Liver (tissue), 10 donors: ENCODE measurements at places on chromosomes 6 and 20.

- DNase-seq: no peak
Observed at GRCh38 chr6:85065831-85066230, 301.4 kb upstream of the TBX18 start.

DNA sequence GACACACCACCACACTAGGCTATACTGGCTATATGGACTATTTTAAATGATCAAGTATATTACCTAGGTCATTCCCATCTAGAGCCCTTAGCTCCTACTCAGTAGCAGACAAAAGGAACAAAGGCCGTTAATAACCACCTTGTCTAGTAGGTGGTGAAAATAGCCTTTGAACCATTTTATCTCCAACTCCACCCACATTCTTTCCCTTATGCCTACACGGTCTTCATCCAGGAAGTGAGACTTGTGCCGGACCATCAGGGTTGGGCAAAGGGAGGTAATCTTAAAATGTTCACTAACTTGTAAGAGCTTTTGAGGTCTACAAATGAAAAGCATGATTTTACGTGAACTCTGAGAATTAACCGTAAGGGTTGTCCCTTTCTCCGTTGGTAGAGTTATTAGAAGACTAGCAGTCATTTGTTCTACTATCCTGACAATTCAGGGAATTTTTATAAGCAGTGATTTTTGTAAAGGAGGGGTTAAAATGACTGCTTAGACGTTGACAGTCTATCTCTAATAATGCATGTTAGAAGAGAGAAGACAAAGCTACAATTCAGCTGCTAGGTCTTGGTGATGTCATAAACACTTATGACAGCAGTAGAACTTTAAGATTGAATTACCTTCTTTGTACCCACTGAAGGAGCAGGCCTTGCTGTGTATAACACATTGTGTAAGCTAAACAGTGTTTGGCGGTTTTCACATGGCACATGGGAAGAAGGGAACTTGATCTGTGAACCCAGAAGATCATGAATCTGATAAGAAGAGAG, 371.8 kb upstream of the JAG1 start:
- DNase-seq: no peak

DNA sequence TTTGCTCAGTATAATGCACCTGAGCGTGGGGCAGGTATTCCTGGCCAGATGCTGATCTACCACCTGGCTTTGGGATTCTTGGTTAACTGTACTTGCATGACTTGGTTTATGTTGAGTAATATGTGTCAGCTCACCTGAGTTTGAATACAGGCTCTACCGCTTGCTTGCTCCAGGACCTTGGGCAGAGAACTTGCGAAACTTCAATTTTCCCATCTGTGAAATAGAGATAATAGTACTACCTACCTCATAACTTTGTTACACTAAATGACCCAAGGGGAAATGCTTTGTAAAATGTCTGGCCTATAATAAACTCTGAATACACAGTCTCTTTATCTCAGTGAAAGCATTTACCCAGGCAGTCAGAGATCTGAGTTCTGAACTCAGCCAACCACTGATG, 51.8 kb downstream of the SCAND1 start:
- DNase-seq: no peak

- no peak for DNase-seq
Observed at GRCh38 chr20:46076806-46077205, 13.0 kb downstream of the NCOA5 start.

DNA sequence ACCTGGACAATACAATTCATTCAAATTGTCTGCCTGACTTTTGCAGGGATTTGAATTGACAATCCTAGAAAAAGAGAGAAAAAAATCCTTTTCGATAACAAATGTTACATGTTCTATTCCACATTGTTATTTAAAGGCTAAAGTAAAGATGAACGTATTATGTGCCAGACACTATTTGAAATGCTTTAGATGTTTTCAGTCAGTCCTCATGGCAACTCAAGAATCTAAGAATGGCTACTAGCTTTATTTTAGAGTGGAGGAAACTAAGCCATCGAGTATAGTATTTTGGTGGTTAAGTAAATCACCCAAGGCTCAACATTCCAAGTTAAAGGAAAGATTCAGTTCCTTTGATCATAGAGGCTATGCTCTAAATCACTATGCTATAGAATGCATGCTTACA, 558.6 kb upstream of the MAN1A1 start:
- no peak for DNase-seq

DNA sequence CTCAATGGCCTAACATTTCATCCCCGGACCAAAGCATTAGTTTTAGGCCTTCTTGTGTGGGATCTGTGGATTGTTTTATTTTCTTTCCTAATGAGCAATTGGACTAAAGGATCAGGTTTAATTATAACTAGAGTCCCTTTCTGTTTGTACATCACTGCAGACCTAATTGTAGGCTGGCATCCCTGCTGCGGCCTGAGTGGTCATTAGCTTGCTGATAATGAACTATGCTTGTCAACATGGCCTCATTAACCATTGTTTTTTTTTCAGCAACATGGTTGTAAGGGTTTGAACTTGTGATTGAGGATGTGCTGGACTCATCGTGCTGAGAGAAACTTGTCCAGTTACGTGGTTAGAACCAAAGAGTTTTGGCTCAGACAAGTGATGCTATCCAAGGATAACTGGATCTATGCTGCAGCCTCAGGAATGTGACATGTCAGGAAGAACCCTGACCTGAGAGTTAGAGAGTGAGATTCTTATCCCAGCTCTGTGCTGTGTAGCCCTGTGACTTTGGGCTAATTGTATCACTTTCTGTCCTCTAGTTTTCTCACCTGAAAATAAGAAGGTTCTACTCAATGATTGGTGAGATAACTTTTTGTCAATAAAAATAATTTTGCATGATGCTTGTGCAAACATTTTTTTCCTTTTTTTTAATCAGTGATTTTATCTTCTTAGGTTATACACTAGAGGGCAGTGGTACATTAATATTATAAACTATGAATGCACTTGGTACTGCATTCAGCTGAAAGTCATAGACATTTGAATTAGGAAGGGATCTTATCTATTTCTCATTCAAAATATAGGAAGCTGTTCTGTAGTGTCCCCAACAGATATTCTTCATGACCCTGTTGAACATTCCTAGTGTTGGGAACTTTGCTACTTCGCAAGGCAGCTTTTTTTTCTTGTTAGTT, 140.9 kb downstream of the RNF144B start:
- DNase-seq: no peak

- no peak for DNase-seq
Observed at GRCh38 chr6:75272145-75272840, 12.3 kb downstream of the TMEM30A start.

DNA sequence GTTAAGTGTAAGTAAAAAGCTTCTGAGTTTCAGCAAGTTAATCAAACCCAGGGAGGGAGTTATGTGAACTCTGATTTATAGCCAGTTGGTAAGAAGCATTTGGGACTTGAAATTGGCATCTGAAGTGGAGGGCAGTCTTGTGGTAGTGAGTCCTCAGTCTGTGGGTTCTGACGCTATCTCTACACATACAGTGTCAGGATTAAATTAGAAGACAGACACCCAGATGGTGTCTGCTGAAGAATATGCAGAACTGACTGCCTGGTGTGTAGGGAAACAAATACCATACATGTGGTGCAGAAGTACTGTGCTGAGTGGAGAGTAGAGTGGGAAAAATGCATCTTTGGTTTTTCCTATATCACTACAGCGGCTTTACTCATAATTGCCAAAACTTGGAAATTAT, 43.5 kb upstream of the PLN start:
- DNase-seq: no peak

- DNase-seq: peak; percentile 72
Observed at GRCh38 chr6:138692058-138692977, 81.3 kb upstream of the CCDC28A start.

GRCh38 chr6:105608711-105609374, 206.0 kb upstream of the PREP start:
- DNase-seq: no peak

DNA sequence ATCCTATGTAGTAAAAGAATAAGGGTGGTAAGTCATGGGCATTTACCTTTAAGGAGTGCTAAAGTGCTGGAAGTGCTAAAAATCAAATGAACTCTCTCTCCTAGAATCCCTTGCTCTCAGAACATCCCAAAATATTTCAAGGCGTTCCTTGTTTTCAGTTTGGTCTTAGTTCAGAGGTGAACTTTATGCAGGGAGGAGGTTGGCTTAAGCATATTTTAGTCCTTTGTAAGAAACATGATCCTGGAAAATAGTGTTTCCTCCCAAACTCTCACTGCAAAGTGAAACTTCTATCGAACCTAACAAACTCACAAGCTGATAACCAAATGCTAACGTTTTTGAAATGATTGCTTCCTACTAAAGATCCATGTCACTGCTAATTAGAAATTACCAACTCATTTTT, 231.4 kb downstream of the FOXC1 start:
- DNase-seq: no peak

DNA sequence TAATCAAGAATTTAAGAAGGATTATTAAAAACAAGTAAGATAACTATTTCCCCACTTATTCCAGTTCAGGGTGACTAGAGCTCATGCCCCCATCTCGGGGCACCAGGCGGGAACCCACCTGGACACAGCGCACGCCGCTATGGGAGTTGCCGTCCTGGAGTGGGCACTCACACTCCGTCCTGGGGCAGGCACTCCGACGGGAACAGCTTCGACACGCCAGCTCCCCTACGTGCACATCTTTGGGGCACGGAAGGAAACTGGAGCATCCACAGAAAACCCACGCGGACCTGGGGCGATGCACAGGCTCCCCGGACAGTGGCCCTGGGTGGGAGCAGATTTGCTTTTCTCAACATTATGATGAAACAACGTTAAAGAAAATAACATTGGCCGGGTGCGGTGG, 52.0 kb upstream of the GATA5 start:
- DNase-seq: no peak

- no peak for DNase-seq
Observed at GRCh38 chr6:106186714-106187113, 100.6 kb downstream of the PRDM1 start.

DNA sequence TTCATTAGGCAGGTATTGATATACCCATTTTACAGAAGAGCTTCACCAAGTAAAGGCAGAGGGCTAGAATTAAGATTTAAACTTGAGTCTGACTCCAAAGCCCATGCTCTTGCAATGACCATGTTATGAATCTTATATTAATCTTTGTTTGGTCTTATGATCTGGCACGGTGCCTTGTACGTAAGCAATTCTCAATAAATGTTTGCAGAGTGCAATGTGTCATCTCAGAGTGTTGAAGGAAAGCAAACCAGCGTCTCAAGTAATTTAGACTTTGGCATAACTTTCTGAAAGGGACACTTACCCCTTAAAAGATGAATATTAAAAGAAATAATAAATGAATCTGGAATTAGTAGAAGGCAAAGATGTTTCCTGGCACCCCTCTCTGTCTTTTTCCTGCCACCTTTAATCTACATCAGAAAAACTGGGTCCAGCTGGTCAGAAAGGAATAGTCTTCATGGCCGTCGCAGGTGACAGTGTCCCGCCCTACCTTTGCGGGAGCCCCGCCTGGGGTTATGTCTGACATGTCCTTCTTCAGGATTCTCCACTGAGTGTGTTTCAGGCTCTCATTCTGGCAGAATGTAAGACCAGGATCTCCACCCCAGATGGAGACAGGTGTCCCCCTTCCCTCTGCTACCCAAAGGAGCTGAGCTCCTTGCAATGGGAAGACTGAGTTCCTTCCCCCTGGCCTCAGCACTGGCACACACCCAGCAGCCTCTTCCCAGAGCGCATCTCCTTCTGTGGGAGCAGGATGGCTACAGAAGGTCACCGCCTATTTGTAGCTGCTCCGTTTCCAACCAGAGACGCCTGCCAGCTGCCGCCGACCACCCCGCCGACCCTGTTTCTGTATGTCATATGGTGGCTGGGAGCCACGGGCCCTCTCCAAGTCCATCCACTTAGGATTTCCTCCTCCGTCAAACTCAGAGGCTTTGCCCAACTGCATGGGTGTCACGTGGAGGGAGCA, 266.3 kb upstream of the ECI2 start:
- DNase-seq: no peak

- no peak for DNase-seq
Observed at GRCh38 chr6:122009000-122009350, 390.5 kb upstream of the HSF2 start.

DNA sequence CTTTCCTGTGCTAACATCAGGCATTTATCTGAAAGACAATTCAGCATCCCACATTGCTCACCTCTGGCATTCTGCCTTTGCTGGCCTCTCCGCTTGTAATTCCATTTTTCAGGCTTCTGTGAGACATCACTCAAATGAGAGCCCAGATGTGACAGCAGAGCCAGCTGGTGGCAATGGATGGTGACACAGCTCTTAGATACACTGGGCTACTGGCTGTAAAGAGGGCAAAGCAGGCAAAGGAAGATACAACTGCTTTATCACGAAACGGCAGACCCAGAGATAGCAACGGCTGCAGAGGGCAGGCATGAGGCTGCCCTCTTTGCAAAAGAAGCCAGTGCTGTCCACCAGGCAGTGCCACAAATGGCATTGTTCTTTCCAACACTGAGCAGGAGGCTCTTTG, 329.8 kb downstream of the KIF16B start:
- DNase-seq: no peak

GRCh38 chr20:58366866-58367265, 22.2 kb upstream of the VAPB start:
- DNase-seq: no peak

DNA sequence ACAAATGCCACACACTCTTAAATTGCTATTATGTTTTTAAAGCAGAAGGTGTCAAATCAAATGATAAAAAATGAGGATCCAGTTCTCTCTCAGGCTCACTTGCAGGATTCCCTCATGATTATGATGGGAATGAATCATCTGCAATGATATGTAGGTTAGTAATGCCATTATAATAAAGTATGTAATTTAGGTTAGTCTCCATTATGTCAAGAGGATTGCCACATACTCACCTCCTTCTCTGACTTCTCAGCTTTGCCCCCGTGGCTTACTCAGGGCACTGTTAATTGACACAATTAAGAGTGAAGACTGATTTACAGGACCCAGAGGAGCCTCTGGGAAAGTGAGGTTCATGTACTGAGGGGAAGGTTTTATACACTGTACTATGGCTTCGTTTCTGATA, 591.7 kb upstream of the NRSN1 start:
- DNase-seq: no peak

DNA sequence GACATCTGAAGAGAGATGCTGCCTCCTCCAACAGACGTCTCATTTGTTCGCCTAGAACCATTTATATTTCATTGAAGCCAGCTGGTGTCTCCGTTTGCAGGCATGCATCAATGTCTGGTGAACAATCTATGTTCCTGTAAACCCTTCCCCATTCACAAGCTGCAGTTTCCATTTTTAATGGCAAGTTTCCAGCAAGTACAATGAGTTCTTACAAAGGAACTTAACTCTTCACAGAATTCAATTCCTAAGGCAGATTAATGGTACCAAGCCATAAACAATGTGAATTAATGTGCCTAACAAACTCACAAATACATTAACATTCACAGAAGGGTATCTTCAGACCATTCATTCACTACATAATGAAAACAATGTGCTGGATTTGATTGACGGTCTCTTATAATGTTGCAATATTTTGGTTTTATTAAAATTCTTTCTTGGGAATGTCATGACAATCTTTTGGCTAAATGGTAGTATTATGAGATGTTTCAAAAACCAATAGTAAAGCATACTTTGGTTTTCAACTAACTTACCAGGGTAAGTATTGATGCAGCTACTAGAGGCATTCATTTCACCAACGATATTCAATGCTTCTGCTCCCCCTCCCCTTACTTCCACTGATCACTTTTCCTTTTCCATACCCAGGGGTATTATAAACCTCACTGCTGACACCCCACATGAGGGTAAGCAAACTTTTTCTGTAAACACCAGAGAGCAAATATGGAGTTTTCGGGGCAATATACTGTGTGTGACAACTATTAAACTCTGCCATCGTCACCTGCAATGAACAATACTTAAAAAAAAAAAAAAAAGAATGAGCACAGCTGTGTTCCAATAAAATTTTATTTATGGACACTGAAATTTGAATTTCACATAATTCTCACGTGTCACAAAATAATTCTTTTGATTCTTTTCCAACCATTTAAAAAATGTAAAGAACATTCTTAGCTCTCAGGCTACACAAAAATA, 4.2 kb downstream of the AKIRIN2 start:
- DNase-seq: no peak
